ENCODE measurements at places on chromosomes 11 and 22. TPM values are rescaled to one million over a fixed set of nuclear protein-coding genes. Genes with fewer than 3 reads are reported as not detected.

Gene TEF
- 29.9 TPM for total RNA-seq

Gene PTS
- total RNA-seq = 21.4 TPM

- no peak for DNase-seq
- H3K36me3 ChIP-seq = no peaks in the 10 kb centered on the region
- no peaks in the 10 kb centered on the region for H3K4me1 ChIP-seq
- H3K27me3 ChIP-seq = no peaks in the 10 kb centered on the region
- no peak overlapping the region for H3K27ac ChIP-seq
- H3K4me3 ChIP-seq = no peak overlapping the region
Measured at GRCh38 chr22:30054067-30054763, 26.0 kb upstream of the HORMAD2 start.

GRCh38 chr22:35620624-35621251 is 3.6 kb upstream of the MB start:
- no peaks in the 10 kb centered on the region for H3K27me3 ChIP-seq
- no peak for DNase-seq
- H3K4me1 ChIP-seq = peaks cover 6% of the 10 kb centered on the region
- H3K36me3 ChIP-seq = no peaks in the 10 kb centered on the region
- no peak overlapping the region for H3K4me3 ChIP-seq

- no peaks in the 10 kb centered on the region for H3K36me3 ChIP-seq
- no peaks in the 10 kb centered on the region for H3K27me3 ChIP-seq
- no peak overlapping the region for H3K4me3 ChIP-seq
- DNase-seq = no peak
- no peak overlapping the region for H3K27ac ChIP-seq
Measured at GRCh38 chr11:100910808-100911207, 218.8 kb downstream of the PGR start.

Gene TIRAP
- total RNA-seq = 13.4 TPM

GRCh38 chr22:20456064-20456721 is 18.6 kb upstream of the SCARF2 start:
- no peak overlapping the region for H3K27ac ChIP-seq
- no peaks in the 10 kb centered on the region for H3K4me1 ChIP-seq
- H3K36me3 ChIP-seq = peaks cover 15% of the 10 kb centered on the region

DNA sequence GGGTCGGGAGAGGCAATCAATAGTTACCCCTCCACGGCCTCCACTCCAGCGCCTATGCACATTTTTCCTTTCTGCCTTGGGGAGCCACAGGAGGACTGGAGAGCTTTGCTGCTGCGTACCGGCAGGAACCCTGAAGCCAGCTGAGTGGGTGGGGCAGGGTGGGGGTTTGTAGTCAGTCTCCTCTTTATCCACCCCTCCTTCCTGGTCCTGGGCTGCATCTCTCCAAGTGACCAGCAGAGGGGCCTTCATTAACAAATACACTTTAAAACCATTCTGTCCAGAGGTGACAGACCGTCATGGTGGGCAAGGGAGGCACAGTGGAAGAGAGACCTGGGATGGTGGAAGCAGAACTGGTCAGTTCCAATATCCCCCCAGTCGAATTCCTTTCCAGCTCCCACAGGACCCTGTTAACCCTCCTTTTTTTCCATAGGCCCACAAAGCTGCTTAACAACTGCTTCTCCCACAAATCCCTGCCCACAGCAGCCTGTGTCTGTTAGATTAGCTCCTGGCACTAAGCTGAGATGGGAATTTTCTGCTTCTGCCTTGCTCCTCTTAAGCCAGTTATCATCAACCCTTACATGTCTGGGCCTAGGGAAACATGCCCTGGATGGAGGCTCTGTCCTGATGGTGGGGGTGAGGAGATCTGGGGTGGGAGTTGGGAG is 3.9 kb upstream of the ABCG4 start:
- DNase-seq = no peak
- H3K4me1 ChIP-seq = peaks cover 23% of the 10 kb centered on the region
- peaks cover 8% of the 10 kb centered on the region for H3K27me3 ChIP-seq
- H3K27ac ChIP-seq = no peak overlapping the region
- H3K36me3 ChIP-seq = no peaks in the 10 kb centered on the region

DNA sequence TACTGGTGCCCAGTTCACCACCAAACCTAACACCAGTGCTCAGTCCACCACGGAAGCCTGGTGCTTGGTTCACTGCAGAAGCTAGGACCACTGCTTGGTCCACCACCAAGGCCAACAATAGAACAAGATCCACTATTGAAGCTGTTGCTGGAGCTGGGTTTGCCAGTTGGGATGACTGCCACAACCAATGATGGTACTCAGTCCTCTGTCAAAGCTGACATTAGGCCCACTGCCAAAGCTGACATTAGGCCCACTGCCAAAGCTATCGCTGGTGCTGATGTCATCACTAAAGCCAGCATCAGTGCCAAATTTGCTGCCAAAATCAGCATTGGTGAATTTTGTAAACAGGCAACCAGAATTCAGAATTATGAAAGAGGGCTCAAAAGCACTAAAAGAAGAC is 1850.2 kb upstream of the RAG2 start:
- no peak overlapping the region for H3K4me3 ChIP-seq
- no peak for DNase-seq
- no peaks in the 10 kb centered on the region for H3K4me1 ChIP-seq
- H3K27ac ChIP-seq = no peak overlapping the region
- no peaks in the 10 kb centered on the region for H3K27me3 ChIP-seq

Measured in upper lobe of left lung (tissue), 6 donors.